ENCODE measurements at places on chromosomes 6 and 20.

- peak; percentile 35 for DNase-seq
These were observed 374.4 kb downstream of the UTRN start for GRCh38 chr6:144659202-144660182.

- DNase-seq, result no peak
These were observed 143.6 kb downstream of the ALDH8A1 start for GRCh38 chr6:134806180-134806798.

GRCh38 chr6:138499303-138500018, at the start of gene NHSL1:
TSS of gene NHSL1 (minus strand) at chr6:138499494. CDS start at chr6:138499290, 204 bp downstream.
- peak; percentile 63 for DNase-seq

DNA sequence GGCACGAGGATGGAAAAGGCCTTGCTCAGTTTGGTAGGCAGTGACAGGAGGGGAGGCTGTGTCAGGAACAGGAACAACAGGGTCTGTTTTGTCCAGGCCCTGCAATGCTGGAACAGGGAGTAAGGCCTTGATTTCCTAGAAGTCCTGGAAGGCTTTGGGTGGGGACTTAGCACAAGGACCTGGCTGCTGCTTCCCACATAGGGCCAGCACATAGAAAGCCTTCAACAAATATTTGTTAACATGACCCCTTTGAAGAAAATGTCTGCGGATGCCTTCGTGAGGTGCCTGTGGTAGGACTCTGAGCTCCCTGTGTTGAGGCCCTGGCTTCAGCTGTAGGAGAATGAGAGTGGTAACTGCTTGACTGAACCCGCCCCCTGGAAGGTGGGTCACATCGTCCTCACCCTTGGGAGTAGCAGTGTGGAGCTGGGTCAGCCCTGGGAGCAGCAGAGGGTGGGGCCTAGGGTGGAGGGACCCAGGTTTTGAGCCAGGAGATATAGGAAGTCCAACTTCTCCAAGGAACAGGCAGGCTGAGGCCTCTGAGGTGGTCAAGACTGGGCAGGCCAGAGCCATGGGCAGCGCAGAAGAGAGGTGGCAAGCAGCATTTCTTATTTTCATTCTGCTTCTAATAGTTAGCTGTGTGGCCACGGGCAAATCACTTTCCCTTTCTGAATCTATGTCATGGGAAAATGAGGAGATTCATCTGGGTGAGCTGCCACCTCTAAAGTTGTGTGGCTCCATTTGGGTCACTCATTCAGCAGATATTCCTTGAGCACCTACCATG, 50.0 kb downstream of the CNBD2 start:
- no peak for DNase-seq

DNA sequence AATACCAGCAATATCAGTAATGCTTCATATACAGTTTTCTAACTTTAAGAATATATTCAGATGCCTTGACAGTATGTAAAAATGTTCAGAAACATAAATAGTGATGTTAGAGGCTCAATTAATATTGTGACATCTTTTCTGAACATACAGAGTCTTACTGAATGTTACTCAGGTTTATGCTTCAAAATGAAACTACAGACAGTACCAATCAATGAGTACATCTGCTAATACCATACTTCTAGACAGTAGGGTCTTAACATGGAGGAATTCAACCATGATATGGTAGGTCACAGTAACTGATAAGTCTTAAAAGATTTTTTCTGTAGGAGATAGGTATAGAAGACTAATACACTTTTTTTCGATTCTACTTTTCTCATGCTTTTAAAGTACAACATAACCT, 8.3 kb downstream of the GCLC start:
- no peak for DNase-seq

DNA sequence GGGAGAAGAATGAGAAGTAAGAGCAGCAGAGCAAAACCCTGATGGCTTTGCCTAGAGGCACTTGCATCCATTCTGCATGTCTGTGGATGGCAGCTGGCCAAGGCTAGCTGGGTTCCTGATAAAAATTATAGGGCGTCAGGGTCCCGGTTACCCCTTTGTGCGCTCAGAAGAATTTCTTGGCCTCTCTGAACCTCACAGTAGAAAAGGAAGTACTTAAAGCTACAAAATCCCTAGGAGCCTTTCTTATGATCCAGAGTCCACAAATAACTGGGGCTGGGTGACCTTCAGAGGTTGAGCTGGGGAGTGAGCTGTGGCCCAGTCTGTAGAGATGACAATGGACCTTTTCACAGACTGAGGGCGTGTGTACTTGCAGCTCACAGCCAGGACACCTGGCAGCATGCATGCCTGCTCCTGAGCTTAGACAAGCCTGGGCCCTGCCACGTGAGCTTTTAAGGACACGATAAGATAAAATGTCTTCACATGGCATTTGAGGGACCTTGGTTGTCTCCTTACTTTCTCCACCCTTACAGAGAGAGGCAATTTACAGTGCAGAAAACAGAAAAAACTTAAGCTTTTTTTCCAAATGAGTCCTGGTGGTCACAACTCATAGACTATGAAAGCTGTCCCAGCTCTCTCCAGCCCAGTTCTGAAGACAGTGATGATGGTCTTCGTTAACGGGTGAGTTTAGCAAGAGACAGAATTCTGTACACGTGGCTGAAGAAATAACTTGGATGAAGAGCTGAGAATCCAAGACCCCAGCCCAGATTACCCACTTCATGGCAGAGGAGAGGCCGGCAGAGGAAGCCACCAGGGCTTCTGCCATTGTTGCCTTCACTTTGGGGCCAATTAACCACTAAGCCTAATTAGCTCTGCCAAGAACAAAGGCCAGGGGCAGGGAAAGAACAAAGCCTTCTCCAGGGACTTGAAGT, 50.3 kb downstream of the FOXA2 start:
- DNase-seq, result no peak

DNA sequence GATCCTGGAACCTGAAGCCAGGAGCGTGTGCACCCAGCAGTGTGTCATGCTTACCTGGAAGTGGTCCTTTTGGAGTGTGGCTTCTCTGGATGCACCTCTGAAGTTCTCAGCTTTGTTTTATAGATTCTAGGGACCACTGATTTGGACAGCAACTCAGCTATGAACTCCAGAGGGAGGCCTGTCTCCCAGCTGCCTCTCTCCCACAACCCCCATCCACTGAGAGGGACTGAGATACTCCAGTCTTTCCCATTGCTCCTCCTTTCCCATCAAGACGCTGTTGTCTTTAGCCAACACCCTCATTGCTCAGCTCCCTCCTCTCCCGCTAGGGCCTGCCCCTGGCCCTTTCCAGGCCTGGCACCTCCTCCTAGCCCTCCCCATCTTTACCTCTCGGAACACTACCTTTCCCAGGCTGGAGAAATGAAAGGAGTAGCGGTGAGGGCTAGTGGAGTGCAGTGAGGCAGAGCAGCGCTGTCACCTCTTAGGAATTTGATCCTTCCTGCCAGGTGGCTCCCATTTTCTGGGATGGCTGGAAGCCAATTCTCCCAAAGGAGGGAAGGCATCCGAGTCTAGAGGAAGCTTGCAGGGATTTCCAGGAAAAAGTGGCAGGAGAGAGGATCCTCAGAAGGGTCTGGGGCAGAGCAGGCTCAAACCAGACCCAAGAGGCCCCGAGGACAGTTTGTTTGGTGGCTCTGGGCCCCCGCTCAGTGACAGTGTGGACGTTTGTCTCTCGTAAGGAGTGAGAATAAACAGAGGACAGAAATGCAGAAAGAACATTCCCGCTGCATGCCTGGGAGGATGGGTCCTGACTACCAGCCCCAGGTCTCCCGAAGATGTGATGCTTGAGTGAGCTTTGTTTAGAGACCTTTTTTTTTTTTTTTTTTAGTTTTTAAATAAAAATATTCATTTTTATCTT, at the start of gene LRRN4:
Gene LRRN4 (minus strand): TSS at position 285 of the 913 bp plus-strand sequence. CDS start 1,261 bp downstream, outside the sequence.
- DNase-seq, result peak; percentile 32

GRCh38 chr20:37396416-37397075, 50.6 kb downstream of the SRC start:
- no peak for DNase-seq

DNA sequence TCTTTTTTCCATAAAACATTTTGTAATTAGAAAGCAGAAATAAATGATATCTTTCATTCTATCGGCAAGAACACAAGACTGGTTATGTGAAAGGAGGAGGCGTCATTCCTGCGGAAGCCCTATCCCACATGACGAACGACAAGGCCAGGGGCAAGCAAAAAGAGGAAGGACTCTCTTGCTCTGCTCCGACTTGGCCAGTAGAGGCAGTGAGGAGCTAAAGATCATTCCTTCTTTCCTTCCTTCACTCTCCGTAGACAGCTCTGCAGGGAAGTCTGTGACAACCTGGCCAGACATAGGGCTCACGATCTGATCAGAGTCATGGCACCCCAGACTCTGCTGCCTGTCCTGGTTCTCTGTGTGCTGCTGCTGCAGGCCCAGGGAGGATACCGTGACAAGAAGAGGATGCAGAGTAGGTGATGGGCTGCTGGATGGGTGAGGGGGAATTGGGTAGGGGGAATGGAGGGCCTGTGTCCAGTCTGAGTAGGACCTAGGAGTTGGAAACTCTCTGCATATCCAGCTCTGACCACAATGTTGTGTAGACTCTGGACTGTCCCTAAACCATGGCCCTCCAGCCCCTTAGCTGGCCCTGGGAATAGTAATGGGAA, at the start of gene WFDC10A:
Gene WFDC10A (plus strand): TSS at position 244 of the 605 bp plus-strand sequence. CDS start 75 bp downstream, at position 319.
- DNase-seq, result peak; percentile 29

GRCh38 chr6:167789358-167789757, 37.4 kb upstream of the AFDN start:
- no peak for DNase-seq

DNA sequence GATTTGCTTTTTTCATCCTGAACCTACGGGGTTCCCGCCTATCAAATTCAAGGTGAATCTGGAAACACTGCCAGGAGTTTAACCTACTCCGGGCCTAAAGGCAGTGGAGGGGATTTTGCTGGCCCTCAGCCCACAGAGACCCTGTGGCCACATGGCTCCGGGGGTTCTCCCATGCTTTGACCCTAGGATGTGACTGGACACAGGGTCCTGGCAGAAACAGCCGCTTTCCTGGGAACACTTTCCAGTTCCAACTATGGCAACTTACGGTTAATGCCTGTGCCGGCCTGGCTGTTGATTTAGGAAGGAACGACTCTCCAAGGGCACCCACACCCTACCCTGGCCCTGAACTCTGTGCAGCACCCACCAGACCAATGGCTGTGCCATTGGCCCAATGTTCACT, 141.7 kb upstream of the RPS6KA2 start:
- no peak for DNase-seq

DNA sequence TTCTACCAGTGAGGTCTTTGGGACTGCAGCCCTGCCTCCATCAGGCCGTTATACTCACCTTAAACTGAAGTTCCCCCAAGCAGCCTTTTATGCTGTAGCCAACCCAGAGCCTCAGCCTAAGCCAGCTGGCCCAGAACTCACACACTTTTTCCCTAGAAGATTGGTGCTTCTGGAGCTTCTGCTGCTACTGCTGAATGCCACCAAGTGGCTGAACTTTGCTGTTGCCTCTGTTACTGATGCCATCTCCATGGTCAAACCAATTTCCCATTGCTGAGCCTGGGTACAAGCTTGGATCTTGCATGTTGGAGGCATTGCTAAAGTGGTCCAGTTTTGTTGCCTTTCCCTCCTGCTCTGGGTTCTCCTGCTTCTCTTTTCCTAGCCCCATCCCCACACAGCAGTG, 15.0 kb upstream of the TBX18 start:
- DNase-seq, result no peak

DNA sequence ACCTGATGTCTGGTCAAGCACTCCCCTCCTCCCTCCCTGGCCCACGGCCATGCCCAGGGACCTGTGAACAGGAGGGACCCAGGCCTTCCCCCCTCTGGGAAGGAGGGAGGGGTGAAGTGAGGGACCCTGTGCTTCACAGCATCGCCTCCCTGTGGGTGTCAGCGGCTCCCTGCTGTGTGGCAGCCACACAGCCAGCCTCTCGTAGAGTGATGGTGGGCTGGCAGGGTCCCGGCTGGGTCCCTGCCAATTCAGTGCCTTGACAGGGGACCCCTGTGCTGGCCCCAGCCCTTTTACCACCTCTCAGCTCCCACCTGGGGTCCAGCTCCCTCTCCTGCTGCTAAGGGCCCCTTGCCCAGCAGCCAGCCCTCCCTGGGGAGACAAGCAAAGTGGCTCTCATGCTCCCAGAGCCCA, 31.3 kb upstream of the GRM4 start:
- DNase-seq, result no peak

DNA sequence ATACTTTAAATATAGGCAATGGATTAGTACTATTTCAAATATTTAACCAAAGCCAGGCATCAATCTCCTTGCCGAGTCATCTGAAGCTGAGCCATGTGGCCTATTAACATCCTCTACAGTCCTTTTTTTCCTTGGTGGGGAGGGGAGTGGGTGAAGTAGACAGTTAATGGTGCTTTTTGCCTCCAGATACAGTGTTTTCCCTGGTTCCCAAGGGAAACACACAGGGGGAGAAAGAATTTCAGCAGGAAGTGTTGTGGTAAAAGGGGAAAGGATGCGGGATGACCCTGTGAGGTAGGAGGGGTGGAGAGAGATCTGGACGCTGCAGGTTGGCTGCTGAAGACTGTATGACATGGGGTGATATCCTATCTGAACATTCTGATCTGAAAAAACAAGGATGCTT, 9.6 kb downstream of the CLDN20 start:
- DNase-seq, result peak; percentile 97

DNA sequence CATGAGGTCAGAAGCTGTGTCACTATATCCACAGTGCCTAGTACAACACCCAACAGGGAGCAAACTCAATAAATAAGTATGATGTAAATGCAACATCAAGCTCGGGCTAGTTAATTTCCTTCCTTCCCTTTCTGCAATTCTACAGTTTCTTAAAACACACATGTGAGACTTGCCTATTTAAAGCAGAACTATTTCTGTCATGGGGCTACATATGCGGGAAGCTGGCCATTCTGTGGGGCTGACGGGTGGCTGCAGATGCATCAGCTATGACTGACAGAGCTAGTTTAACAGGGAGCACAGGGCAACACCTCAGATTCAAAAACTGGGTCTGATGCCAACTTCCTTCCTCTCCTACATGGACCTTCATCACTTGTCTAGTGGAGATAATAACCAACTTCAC, 118.1 kb upstream of the ENPP5 start:
- no peak for DNase-seq

- no peak for DNase-seq
These were observed 44.8 kb upstream of the FABP7 start for GRCh38 chr6:122734529-122735395.

DNA sequence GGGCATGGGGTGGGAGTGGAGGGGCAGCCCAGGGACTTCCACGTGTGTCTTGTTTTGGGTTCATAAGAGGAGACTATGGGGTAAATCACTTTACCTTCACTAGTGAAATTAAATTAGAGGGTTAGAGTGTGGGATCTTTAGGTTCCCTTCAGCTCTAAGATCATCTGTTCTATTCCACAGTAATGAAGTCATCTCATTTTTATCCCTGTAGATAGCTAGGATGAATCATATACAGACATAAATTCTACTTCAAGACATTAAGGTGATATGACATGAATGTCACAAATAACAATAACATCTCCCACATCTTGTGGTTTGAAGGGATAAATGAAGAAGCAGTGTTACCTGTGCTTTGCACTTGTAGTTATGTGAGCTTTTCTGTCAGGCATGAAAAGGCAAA, 83.8 kb downstream of the ELOVL4 start:
- DNase-seq, result no peak

DNA sequence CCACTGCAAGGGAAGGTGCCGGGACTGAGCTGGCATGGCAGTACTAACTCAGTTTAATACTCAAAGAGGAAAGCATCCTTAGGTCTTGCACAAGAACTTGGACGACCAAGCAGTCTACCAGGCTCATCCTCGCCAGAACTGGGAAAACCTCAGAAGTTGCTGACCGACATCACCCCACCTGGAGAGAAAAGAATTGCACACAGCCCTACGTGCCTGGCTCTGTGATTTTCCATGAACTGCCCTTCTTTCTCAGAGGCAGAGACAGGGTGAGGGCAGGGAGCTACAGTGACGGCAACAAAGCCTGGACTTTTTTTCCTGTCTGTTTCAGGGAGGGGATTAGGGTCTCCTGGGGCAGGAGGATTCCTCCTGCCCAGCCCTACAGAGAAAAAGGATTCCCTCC, 8.0 kb downstream of the JAG1 start:
- no peak for DNase-seq

Data from astrocyte (in vitro differentiated cells and primary cell).